ENCODE measurements at places on chromosomes 6 and 20. TPM values are rescaled to one million over a fixed set of nuclear protein-coding genes. Genes with fewer than 3 reads are reported as not detected.

The BMP6 gene
- total RNA-seq = 1.3 TPM

The PTCRA gene
- total RNA-seq = not detected

- no peak for DNase-seq
Observed at GRCh38 chr6:115712291-115712961, 348.3 kb downstream of the FRK start.

GRCh38 chr20:59326188-59326587 is 25.8 kb downstream of the EDN3 start:
- no peak for DNase-seq

DNA sequence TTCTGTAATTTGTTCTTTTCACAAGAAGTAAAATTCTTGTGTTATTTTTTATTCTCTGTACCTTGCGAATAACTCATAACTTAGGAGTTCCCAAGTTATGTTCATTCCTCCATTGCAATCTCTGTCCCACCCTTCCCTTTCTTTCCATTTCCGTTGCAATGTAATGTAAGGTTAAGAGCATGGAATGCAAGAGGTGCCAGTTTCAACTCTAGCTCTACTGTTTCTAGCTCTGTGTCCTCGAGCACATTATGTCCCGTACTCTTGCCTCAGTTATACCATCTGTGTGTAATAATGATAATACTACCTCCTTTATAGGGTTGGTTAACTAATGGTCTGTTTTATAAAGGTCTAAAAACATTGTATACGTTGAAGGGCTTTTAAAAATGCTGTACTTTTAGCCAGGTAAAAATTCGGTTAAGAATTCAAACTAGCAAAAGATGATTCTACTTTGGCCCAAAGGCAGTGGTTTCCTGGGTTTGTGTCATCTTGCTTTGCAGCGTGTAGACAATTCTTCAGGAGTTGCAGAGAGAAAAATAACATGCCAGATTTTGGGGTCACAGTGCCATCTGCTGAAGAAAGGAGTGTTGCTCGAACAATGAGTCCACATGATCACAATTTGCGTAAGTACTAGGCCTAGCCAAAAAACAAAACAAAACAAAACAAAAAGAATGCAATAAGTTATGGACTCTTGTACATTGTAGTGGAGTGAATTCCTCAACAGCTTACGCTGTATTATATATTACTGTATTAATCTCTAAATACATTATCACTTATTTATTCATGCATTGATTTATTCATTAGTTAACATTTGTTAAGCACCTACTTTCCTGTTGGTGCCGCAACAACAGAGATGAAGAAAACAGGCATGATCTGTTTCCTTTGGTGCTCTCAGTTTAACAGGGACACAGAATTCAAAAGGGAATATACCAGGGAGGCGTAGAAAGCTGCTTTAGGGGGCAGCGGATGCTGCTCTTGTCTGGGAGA is 10.0 kb upstream of the PFDN4 start:
- DNase-seq = peak; percentile 93

All from PC-3 (cell line).